ENCODE measurements at places on chromosomes 16 and 17.
A peak's percentile ranks its signal among the peaks of the same experiment; 100 is the strongest.

DNA sequence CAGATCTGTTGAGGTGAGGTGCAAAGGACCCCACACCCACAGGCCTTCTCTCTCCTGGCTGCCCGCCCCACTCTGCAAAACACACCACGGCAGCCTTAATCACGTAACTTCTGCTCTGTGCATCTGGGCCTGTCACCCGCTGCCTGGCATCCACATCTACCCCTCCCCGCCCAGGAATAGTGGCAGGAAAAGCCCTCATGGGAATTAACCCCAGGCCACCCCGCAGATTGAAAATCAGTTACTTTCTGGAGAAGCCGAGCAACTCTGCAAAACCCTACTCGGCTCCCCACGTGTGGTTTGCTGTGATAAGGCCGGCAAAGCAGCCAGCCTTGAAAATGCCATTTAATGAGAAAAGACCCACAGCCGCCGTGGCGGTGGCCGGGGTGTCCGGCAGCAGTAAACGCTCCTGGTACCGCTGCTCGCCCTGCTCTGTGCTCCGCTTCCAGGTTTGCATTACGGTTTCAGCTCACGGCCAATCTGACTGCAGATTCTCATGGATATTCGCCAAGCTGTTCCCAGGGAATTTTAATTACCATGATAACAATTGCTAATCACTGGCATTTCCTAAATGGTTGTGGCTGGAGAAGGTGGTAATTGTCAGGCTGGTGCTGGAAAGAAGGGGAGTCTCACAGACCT lies 78.0 kb upstream of the DOC2B start:
- no peak for DNase-seq

DNA sequence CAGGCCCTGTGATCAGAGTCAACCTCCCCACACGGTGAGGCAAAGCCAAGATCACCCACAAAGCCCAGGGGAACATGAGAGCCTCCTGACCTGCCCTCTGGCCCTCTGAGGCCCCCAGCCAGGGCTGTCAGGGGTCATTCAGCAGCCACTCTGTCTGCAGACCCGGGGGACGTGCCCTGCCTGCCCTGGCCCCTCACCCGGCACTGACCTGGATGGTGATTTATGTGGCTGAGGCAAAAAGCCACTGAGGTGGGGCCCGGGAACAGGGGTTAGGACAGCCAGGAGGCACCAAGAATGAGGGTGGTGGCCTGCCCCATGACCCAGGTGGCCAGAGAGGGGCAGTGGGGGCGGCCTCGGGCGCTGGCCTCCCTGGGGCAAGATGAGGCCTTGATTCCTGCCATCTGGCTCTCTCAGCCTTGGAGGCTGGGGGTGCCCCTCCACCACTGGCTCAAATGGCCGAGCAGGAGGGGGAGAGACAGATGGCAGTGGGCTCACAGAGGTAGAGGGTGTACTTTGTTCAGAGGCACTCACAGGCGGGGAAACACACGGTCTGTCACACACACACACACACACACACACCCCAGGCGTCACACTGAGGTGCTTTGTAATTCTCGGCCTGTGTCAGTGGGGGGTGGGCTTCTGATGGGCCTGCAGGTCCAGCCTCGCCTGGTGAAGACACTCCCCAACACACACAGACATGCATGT lies 174.0 kb upstream of the GSE1 start:
- DNase-seq: no peak

GRCh38 chr16:81807767-81808358 lies 28.8 kb downstream of the PLCG2 start:
- no peak for DNase-seq

GRCh38 chr16:82639666-82640336 lies 13.0 kb downstream of the CDH13 start:
- peak; percentile 45 for DNase-seq

GRCh38 chr16:71758293-71758760 lies 33.8 kb upstream of the PHLPP2 start:
- no peak for DNase-seq

DNA sequence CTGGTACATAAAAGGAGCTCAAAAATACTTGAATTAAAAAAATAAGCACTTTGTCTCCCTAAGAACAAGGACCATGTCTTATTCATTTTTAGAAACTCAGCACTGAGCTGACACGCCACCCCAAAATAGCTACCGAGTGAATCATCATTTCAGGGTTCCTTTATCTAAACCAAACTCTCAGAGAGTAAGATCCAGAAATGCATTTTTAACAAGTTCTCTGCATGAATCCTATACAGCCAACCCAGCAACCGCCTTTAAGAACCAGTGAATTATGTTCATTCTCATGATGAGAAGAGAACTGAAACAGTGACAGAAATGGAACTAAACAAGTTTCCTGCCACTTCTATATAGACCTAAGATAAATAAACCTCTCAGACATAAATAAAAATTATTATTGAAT lies 8.7 kb downstream of the C16orf87 start:
- DNase-seq: no peak

- no peak for DNase-seq
Measured at GRCh38 chr16:86521236-86522197, 11.2 kb downstream of the FOXF1 start.

GRCh38 chr17:64115043-64115698 lies 14.8 kb downstream of the ERN1 start:
- no peak for DNase-seq

DNA sequence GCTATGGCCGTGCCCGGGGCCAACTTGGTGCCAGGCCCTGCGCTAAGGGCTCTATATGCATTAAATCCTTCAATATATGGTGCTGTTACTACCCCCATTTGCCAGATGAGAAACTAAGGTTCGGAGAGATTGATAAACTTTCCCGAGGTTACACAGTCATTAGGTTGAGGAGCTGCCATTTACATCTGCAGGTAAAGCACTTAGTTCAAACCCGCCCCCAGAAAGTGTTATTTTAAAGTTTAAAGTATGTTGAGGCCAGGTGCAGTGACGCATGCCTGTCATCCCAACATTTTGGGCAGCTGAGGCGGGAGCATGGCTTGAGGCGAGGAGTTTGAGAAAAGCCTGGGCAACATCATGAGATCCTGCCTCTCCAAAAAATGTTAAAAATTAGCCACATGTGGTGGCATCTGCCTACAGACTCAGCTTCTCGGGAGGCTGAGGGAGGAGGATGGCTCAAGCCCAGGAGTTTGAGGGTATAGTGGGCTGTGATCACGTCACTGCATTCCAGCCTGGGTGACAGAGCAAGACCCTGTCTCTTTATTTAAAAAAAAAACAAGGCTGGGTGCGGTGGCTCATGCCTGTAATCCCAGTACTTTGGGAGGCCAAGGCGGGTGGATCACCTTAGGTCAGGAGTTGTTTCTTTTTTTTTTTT lies 264.7 kb downstream of the PARN start:
- DNase-seq: no peak

All from activated CD4-positive, alpha-beta T cell treated with anti-CD3 and anti-CD28 coated beads, Interleukin-2, amount 50 U/mL, for 1 hour (primary cell).